ENCODE measurements at places on chromosomes 3 and 15. TPM values are rescaled to one million over a fixed set of nuclear protein-coding genes. Genes with fewer than 3 reads are reported as not detected.

- DNase-seq: no peak
- H3K4me1 ChIP-seq: peaks cover 25% of the 10 kb centered on the region
- H3K36me3 ChIP-seq: no peaks in the 10 kb centered on the region
- H3K4me3 ChIP-seq: no peak overlapping the region
- H3K27ac ChIP-seq: no peak overlapping the region
- H3K27me3 ChIP-seq: peaks cover 6% of the 10 kb centered on the region
Observed at GRCh38 chr15:64813075-64813474, 12.4 kb downstream of the PIF1 start.

- H3K4me3 ChIP-seq: no peak overlapping the region
- H3K4me1 ChIP-seq: peaks cover 2% of the 10 kb centered on the region
- H3K36me3 ChIP-seq: no peaks in the 10 kb centered on the region
- no peak overlapping the region for H3K27ac ChIP-seq
- peaks cover 6% of the 10 kb centered on the region for H3K27me3 ChIP-seq
Observed at GRCh38 chr3:190326930-190327329, 4.7 kb upstream of the CLDN1 start.

DNA sequence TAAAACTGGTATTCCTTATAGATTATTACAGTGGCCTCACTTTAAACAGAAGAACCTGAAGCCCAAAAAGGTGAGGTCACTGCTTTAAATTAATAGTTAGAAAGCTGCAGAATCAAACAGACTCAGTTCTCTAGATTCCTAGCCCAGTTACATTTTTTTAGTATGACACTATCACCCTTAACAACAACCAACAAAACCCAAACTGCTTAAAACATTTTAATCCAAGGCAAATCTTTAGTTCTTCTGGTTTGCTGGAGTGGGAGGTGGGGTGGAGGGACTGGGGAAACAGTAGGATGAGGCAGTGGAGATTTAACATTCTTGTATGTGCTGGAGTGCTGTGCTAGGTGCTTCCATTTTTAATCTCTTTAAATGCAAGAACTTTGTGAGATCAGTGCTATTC is 631.6 kb upstream of the KCNMB2 start:
- no peak overlapping the region for H3K27ac ChIP-seq
- H3K36me3 ChIP-seq: peaks cover 9% of the 10 kb centered on the region
- H3K4me1 ChIP-seq: peaks cover 12% of the 10 kb centered on the region
- no peak overlapping the region for H3K4me3 ChIP-seq
- no peak for DNase-seq

DNA sequence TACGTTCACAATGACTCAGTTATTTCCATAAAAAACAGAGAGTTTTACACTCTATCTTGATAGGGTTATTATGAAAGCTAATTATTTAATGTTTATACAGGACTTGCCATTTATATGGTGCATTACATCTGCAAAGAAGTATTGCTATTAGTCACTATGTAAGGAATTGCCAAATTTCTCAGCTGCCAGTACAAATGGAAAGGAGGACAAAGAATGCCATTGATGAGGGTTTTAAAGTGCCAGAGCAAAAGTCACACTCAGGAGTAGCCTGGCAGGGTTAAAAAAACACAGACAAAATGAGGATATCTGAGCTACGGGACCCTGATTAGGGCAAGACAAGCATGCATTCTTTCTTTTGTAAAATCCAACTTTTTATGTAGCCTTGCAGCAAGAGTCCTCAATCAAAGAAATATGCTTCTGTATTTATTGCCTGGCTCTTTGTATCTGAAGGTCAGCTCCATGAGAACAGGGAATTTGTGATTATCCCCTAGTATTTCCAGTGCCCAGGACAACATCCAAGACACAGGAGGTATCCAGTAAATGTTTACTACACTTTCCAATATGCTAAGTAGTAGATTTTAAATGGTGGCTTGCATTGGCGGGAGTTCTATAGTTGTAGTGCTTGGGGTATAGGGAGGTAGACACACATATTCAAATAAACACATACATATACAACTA is 1013.6 kb downstream of the ROBO1 start:
- H3K27ac ChIP-seq: no peak overlapping the region
- peaks cover 6% of the 10 kb centered on the region for H3K27me3 ChIP-seq
- no peak for DNase-seq

DNA sequence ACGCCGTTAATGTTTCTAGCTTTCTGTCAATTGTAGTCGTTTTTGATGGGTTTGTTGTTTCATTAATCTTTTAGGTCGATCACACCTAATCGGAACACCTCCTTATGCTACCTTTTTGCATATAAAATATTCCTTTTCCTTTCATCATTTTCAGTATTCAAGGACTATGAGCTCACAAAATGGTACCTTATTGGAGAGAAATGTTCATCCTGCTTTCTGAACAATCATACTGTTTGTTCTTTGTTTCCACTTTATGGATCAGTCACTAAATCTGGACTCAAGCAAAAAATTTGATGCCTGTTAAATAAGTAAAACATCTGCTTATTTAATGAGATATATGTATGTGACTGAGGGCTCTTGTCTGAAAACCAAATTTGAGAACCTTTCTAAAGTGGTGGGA is 1.1 kb downstream of the KIF15 start:
- H3K27me3 ChIP-seq: peaks cover 4% of the 10 kb centered on the region
- peaks cover 20% of the 10 kb centered on the region for H3K36me3 ChIP-seq
- no peak for DNase-seq
- H3K4me3 ChIP-seq: peak overlapping the region; percentile 90

DNA sequence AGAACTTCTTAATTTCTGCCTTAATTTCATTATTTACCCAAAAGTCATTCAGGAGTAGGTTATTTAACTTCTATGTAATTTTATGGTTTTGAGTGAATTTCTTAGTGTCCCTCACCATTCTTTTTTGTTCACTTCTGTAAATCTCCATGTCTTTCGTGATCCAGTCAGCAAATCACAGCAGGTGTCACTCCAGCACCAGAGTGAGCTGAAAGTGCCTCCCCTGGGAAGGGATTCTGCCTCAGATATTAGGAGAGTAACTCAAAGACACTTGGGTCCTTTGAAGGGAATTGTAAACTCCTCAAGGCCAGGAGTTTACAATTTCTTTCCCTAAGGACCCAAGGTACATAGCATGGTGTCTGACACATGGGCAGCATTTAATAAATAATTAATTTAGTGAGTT is 207.6 kb upstream of the AZI2 start:
- no peaks in the 10 kb centered on the region for H3K27me3 ChIP-seq
- H3K4me3 ChIP-seq: no peak overlapping the region
- no peak for DNase-seq
- no peaks in the 10 kb centered on the region for H3K4me1 ChIP-seq

DNA sequence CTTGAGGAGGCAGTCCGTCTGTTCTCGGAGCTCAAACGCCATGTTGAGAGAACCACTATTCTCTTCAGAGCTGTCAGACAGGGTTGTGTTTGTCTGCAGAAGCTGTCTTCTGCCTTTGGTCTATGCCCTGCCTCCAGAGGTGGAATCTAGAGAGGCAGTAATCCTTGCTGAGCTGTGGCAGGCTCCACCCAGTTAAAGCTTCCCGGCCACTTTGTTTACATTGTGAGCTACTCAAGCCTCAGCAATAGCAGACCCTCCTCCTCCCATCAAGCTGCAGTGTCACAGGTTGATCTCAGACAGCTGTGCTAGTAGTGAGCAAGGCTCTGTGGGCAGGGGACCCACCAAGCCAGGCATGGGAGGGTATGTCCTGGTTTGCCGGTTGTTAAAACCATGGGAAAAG is 8.9 kb downstream of the OR5AC2 start:
- no peak overlapping the region for H3K4me3 ChIP-seq
- no peaks in the 10 kb centered on the region for H3K4me1 ChIP-seq
- no peak for DNase-seq

DNA sequence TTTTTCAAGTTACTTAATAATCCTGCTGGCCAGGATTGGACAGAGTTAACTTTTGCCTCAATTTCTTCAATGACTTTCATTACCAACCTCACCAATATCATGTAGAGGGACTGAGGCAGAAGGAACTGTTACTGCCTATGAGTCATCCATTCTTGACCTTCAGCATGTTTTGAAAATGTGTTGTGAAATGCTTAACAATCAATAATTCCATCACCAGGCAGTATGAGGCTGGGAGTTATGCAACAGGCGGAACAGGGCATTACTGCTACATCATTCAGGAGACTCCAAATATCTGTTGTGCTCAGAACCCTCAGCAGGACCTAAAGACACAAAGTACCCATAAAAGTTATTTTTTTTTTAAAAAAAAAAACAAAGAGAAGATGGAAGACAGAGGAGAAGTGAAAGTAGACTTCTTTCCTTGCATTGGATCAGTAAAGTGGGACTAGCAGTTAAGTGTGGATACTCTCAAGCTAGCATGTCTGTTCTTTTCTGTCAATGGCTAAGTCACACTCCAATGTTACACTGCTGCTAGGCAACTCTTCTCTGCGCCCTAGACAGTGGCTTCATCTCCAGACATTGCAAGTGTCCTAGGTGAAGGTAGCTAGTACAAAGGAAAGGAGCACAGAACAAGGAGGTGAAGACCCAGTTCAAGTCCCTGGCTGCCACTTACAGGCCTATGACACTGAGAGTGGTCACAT is 184.9 kb upstream of the LPP start:
- no peak for DNase-seq
- no peaks in the 10 kb centered on the region for H3K4me1 ChIP-seq
- no peaks in the 10 kb centered on the region for H3K27me3 ChIP-seq
- no peak overlapping the region for H3K4me3 ChIP-seq

Gene ZNF662
- total RNA-seq: 16.3 TPM

Gene B3GNT5
- 2.9 TPM for total RNA-seq

Gene PROK2
- total RNA-seq: not detected

Gene BCL2A1
- total RNA-seq: not detected

Data from glutamatergic neuron (in vitro differentiated cells).